Kidney epithelial cell (primary cell): ENCODE measurements at places on chromosomes 2 and 18. TPM values are rescaled to one million over a fixed set of nuclear protein-coding genes. Genes with fewer than 3 reads are reported as not detected.
A peak's percentile ranks its signal among the peaks of the same experiment; 100 is the strongest.

Gene ALLC
- total RNA-seq: 0.13 TPM in 1 of 2 replicates, not detected in the other

DNA sequence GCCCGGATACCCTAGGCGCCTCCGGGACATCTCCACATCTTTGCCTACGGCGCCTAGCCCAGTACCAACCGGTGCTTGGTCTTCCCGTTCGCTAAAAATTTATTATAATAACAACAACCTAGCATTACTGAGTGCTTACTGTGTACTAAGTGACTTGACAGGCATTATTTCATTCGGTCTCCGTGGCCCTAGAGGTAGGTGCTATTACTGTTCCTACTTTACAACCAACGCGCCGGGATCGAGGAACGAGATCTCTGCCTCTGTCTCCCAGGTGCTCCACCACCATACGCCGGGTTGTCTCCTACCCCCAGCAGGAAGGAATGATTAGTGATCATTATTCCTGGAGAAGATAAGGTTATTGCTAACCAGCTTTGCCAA is 657 bp upstream of the BIN1 start:
- no peak for DNase-seq

- DNase-seq: no peak
Observed at GRCh38 chr2:71664161-71664560, 210.8 kb downstream of the DYSF start.

- no peak for DNase-seq
Observed at GRCh38 chr2:38898256-38898655, 8.6 kb downstream of the ARHGEF33 start.

DNA sequence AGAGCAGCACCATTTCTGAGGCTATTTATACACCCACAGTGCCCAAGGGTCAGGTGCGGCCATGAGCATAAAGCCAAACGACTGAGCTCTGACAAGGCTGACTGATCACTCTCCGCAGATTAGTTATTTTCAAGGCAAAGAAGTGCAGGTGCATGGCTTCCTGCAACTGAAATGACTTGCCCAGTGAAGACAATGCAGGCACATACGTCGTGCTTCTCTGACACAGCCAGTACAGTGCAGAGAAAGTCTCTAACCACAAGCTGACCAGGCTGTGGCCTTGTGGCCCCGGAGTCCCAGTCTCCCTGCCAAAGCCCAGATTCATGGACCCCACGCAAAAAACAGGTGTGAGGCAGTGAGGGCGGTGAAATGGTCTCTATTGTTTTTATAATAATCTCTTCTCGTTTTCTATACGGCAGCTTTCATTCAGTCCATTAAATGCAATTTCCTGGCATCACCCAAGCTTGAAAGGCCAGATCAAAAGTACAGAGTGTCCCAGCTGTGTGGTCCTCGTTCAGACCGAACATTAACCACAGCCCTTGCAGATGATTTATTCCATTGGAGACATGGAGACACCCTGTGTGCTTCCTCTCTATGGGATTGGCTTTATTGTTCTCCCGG is 447.0 kb upstream of the ID2 start:
- peak; percentile 71 for DNase-seq

Gene MC2R
- total RNA-seq: not detected in 2 replicates

GRCh38 chr2:190327867-190328572 is 8.4 kb upstream of the HIBCH start:
- no peak for DNase-seq

DNA sequence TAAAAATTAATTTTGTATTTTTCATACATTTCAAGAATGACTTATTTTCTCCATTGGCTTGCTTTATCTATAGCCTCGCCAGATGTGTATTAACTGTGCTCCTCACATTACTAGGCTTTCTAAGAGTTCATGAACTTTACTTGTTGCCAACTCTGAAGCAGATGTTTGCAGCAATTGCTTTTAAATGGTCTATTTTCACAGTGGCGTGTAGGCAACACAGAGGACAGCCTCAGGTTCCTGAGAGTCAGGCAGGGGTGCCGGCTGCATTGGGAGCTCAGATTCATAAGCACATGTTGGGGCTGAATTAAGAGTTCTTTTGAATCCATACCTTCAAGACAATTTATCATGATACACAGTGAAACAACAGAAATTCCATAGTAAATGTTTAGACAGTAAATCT is 179.2 kb upstream of the PXDN start:
- no peak for DNase-seq

DNA sequence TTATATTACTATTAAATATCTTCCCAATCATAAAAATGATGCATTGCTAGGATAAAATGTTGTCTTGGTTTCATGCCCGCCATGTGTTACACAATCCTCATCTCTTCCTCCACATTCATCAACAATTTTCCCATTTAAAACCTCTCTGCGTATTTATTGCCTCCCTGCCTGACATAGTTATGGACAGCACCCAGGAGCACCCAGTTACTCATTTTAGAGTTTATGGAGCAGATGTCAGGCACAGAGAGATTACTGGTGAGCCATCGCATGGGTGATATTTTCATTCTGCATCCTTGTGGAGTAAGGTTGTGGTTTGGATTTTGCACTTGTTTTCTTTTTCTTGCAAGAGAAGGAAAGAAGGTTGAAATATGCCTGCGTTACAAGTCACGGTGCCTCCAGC is 116.7 kb upstream of the NPAS2 start:
- no peak for DNase-seq

Gene GALNT3
- total RNA-seq: 19.6 and 22.9 TPM in 2 replicates

DNA sequence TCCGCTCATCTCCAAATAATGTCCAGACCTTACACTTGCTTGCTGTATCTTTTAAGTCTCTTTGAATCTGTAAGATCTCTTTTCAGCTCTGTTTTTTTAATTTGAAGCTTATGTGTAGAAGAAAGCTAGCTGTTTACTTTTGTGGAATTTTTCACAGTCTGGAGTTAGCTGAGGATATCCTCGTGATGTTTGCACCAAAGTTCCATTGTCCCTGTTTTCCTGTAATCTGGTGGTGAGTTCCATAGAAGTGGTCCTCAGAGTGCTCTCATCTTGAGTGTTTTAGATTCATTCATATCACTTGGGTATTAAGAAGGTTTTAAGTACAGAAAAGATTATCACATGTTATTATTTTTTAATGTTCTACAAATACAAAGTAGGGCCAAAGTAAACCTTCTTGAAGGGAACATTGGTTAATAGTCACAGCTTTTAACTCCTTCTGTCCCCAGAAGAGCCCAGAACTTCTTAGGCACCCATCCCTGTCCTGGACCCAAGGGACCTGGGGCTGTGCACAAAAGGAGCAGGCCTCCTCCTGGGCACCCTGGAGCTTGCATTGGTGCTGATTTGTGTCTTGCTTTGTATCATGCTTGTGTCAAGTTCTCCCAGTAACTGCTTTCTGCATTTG is 15.0 kb downstream of the MLPH start:
- DNase-seq: no peak

- DNase-seq: no peak
Observed at GRCh38 chr2:136255648-136256461, 137.9 kb upstream of the CXCR4 start.

- no peak for DNase-seq
Observed at GRCh38 chr2:235004329-235004903, 52.6 kb downstream of the SH3BP4 start.

DNA sequence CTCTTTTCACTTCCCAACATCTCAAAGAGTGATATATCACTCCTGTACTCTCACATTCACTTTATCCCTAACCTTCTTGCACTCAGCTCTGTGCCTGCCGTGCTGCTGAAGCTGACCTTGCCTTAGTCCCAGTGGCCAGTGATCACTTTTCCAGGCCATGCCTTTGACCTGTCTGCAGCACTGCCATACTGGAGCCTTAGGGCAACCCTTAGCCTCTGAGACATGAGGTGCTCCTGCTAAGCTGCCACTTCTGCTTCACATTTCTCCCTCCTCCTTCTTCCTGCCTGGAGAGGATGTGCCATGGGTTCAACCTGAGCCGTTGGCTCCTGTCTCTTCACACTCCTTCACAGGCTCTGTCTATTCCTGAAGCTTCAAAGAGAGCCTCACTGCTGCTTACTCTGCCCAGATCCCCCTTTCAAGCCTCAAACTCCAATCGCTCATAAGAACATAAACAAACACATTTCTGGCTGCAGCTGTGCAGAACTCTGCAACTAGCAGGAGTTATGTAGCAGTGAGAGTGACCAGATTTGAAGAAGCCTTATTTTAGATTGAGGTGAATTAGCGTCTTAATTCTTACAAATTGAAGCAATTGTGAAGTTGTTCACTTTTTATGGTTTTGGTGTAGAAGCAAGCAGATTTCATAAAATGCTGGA is 716.2 kb upstream of the FANCL start:
- no peak for DNase-seq

DNA sequence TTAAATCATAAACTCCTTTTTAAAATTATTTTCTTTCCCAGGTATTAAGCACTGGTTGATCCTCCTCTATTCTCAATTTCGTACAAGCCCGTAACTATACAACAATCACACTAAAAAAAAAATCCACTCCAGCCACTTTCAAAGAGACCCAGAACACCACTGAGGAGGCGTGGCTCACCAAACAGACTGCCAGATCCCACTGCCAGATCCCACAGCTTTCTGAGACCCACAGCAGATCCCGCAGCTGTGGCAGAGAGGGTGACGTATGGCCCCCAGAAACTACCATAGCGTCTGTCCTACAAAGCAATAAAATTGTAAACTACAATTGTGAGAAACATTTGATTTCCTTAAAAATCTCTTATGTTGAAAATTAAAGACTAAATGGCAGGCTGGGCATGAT is 230.7 kb upstream of the PXDN start:
- DNase-seq: no peak

Gene OSR1
- total RNA-seq: 0.04 TPM in 1 of 2 replicates, not detected in the other

GRCh38 chr2:134305109-134305491 is 51.2 kb downstream of the MGAT5 start:
- no peak for DNase-seq

GRCh38 chr2:158761621-158762020 is 33.5 kb upstream of the DAPL1 start:
- DNase-seq: peak; percentile 57

- no peak for DNase-seq
Observed at GRCh38 chr18:9353596-9353995, 19.0 kb downstream of the TWSG1 start.

Gene SERPINB5
- 1.0 and 2.3 TPM in 2 replicates for total RNA-seq

- no peak for DNase-seq
Observed at GRCh38 chr2:226076529-226076928, 677.0 kb downstream of the NYAP2 start.

GRCh38 chr2:9473308-9473984 is 905 bp upstream of the IAH1 start:
- no peak for DNase-seq

DNA sequence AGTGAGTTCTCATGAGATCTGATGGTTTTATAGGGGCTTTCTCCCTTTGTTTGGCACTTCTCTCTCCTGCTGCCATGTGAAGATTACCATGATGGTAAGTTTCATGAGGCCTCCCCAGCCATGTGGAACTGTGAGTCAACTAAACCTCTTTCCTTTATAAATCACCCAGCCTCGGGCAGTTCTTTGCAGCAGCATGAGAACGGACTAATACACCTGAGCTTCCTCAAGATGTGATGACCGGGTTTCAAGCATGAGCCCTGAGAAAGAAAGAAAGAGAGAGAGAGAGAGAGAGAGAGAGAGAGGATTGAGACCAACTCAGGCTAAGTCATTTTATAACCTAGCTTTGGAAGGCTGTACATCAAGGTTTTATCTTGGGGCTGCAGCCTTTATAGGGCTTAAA is 167.7 kb upstream of the SERPINE2 start:
- no peak for DNase-seq

Gene MEMO1
- 35.0 and 45.9 TPM in 2 replicates for total RNA-seq

- DNase-seq: no peak
Observed at GRCh38 chr2:112216167-112216566, 38.7 kb downstream of the ZC3H8 start.

DNA sequence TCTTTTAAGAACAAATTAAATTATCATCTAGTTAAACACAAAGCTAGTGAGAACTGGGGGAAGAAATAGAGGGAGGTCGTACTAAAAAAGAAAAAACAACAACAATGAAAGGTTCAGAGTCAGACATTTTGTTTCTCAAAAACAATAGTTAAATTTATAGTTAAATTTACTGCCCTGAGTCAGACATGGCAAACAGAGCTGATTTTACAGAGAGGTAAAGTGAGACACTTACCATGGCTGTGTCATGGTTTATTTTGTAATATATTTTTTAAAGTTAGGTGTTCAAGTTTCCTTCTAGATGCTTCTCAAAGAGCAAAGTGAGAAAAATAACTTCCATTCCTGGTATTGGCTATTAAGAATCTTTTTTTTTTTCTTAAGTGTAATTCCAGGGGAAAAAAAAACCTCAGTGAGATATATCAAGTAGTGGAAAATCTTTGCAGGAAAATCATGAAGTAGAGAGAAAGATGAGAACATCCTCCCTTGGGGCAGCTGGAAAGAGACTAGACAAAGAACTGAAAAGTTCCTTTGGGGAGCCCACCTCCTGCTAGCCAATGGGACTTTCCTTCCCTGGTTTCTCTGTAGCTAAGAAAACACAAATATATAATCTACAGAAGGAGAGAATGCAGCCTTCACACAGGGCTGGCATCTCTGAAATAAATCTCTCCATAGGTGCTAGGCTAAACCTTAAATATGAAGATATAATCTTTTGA is 12.3 kb downstream of the KLF7 start:
- DNase-seq: no peak

DNA sequence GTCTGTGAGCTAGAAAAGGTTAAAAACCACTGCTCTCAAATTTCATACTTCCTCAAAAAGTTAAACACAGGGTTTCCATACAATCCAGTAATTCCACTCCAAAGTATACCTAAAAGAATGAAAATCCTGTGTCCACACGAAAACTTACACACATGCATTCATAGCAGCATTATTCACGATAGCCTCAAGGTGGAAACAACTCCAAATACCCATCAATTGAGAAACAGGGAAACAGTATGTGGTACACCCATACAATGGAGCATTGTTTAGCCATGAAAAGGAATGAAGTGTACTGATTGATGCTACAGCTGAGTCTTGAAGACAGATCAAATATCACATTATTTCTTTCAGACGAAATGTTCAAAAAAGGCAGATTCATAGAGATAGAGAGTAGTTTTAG is 36.7 kb downstream of the UXS1 start:
- no peak for DNase-seq

- DNase-seq: no peak
Observed at GRCh38 chr2:57878171-57878865, 168.3 kb upstream of the VRK2 start.

Gene AOX1
- 0.68 and 0.88 TPM in 2 replicates for total RNA-seq

Gene OTX1
- not detected in 2 replicates for total RNA-seq

DNA sequence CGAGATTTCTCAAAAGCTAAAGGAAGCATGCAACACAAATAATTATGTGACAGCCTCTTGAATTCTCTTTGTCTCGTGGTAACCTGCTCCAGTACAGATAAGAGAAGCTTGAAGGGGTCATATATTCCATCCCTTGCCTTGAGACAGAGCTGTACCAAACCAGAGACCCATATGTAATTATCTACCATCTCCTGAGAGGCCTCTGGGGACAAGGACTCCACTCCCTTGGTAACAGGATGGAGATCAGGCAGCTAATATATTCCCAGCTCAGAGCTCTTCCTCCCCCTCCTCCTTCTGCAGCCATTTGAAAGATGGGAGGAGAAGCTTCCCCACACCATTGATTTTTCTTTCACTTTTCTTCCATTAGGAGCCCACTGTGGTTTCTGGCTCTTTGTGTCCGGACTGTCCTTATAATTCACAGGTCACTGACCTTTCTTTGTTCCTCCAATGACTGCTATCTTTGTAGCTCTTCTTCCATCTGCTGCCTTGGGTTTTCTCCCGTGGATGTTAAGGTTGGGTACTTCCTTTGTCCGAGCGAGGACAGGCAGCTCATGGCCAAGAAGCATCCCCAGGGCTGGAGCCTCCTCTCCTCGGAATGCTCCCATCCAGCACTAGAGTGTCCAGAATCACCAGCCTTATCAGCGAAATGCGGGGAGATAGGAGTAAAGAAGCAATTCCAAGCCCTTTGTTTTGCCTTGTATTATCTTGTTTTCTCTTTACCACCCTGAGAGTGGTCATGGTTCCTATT is 72.6 kb upstream of the STPG4 start:
- DNase-seq: no peak

- no peak for DNase-seq
Observed at GRCh38 chr18:44911773-44912172, 231.1 kb downstream of the SETBP1 start.
